Peyer's patch (tissue), 4 donors: ENCODE measurements at places on chromosomes 3 and 15.
A peak's percentile ranks its signal among the peaks of the same experiment; 100 is the strongest.

GRCh38 chr15:31100738-31101137 is 787 bp downstream of the TRPM1 start:
- H3K36me3 ChIP-seq, result no peaks in the 10 kb centered on the region
- DNase-seq, result no peak
- H3K27me3 ChIP-seq, result no peaks in the 10 kb centered on the region
- H3K4me1 ChIP-seq, result no peaks in the 10 kb centered on the region
- no peak overlapping the region for H3K4me3 ChIP-seq
- no peak overlapping the region for H3K27ac ChIP-seq

DNA sequence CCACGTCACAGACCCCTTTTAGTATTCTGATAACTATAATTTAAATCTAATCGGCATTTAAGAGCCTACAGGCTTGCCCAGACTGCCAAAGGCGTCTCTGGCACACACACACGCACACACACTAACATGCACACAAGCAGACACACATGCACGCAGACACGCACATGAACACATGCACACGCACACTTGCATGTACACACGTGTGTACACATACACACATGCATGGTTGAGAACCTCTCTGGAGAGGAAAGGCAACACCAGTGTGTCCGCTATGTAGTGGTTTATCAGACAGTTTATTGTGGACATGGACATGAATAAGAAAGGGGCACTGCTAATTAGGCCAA is 102.1 kb downstream of the FBLN2 start:
- H3K27ac ChIP-seq, result no peak overlapping the region
- H3K27me3 ChIP-seq, result no peaks in the 10 kb centered on the region

GRCh38 chr15:70185251-70185711 is 87.6 kb upstream of the TLE3 start:
- no peak overlapping the region for H3K27ac ChIP-seq
- H3K4me3 ChIP-seq, result no peak overlapping the region
- DNase-seq, result no peak
- H3K4me1 ChIP-seq, result no peaks in the 10 kb centered on the region
- H3K27me3 ChIP-seq, result no peaks in the 10 kb centered on the region

GRCh38 chr3:127740136-127740915 is 67.6 kb downstream of the ABTB1 start:
- H3K27me3 ChIP-seq, result no peaks in the 10 kb centered on the region
- peaks cover 5% of the 10 kb centered on the region for H3K4me1 ChIP-seq
- no peak overlapping the region for H3K27ac ChIP-seq
- no peak overlapping the region for H3K4me3 ChIP-seq
- DNase-seq, result no peak

DNA sequence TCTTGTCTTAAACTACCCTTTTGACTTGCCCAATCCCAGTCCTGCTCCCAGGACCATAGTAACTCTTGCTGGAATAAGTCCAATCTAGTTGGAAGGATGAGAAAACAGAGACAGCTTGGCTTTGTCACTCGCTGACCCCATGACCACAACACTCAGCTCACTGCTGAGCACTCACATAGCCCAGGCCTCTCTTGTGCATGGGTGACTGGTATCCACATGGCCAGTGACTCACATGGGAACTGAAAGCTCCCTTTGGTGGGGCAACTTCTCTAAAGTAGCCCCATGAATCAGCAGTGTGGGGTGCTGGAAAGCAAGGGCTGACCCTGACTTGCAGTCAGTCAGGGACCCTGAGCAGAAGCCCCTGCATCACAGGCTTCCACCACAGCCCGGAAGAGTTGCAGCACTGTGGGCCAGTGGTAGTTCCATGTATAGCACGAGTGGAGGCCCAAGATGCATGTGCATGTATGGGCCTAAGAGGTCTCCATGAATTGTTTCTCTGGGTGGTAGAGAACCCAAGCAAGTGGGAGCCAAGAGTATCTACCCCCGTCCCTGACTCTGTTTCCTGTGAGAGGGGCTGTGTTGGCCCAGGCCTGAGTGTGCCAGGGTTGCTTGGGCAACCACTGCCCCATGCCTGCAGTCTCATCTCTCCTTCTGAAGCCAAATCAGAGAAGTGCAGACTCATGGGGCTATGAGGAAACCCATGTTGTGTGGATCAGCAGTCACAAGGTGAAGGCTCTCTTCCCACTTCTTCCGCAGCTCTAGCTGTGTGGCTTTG is 62.1 kb upstream of the XCR1 start:
- peak overlapping the region; percentile 16 for H3K27ac ChIP-seq
- no peaks in the 10 kb centered on the region for H3K27me3 ChIP-seq
- peaks cover 11% of the 10 kb centered on the region for H3K4me1 ChIP-seq
- H3K4me3 ChIP-seq, result no peak overlapping the region
- DNase-seq, result peak; percentile 55
- no peaks in the 10 kb centered on the region for H3K36me3 ChIP-seq

GRCh38 chr15:98763179-98763578 is 114.8 kb downstream of the IGF1R start:
- no peak overlapping the region for H3K27ac ChIP-seq
- no peaks in the 10 kb centered on the region for H3K36me3 ChIP-seq
- no peaks in the 10 kb centered on the region for H3K27me3 ChIP-seq
- no peak overlapping the region for H3K4me3 ChIP-seq

DNA sequence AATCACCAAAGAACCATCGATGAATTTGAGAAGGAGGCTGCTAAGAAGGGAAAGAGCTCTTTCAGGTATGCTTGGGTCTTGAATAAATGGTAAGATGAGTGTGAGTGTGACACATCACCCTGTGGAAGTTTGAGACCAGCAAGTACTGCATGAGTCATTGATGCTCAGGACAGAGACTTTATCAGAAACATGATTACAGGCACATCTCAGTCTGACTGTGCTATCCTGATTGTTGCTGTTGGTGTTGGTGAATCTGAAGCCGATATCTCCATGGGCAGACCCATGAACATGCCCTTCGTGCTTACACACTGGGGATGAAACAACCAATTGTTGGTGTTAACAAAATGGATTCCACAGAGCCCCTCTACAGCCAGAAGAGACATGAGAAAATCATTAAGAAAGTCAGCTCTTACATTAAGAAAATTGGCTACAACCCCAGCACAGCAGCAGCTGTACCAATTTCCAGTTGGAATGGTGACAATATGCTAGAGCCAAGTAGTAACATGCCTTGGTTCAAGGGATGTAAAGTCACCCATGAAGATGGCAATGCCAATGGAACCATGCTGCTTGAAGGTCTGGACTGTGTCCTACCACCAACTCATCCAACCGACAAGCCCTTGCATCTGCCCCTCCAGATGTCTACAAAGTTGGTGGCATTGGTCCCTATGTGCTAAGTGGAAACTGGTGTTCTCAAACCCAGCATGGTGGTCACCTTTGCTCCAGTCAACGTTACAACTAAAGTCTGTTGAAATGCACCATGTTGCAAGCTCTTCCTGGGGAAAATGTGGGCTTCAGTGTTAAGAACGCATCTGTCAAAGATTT is 20.5 kb downstream of the TM4SF4 start:
- H3K4me3 ChIP-seq, result no peak overlapping the region
- H3K4me1 ChIP-seq, result no peaks in the 10 kb centered on the region
- no peaks in the 10 kb centered on the region for H3K27me3 ChIP-seq
- no peak overlapping the region for H3K27ac ChIP-seq

DNA sequence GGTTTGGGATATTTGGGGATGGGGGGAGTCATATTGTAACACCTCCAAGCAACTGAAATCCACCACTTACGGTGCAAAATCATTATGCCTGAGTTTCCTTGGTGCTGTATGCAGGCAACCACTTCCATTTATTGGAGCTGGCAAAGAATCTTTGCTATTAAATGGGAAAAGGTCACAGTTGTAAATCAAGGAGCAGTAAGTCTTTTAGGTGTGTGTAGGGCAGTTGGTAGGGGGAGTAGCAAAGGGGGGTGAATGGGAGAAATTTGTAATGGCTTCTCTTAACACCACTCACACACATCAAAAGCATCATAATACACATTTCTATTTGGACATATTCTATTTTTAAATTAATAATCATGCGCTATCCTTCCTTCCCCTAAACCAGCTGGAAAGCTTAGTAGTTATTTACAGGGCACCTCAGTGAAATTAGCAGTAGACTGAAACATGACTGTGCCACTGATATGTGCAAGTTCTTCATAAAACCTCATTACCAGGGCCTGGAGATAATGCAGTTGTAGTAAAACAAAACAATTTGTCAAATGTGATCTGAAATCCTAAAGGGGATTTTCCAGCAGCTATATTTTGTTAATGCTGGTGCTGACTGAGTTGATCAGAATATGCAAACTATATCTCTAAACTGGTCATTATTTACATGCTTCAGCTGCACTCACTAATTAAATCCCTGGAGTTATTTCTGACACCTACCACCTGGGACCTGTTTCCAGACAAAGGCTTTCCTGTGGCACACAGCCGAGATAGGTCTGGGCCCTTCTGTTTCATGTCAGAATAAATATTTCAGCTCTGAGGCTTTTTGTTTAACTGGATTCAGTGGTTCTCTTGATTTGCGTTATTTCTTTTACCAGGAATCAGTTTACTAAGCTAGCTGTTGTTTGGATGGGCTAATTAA is 90.1 kb downstream of the B3GALNT1 start:
- no peaks in the 10 kb centered on the region for H3K4me1 ChIP-seq
- no peaks in the 10 kb centered on the region for H3K27me3 ChIP-seq
- no peak overlapping the region for H3K27ac ChIP-seq

DNA sequence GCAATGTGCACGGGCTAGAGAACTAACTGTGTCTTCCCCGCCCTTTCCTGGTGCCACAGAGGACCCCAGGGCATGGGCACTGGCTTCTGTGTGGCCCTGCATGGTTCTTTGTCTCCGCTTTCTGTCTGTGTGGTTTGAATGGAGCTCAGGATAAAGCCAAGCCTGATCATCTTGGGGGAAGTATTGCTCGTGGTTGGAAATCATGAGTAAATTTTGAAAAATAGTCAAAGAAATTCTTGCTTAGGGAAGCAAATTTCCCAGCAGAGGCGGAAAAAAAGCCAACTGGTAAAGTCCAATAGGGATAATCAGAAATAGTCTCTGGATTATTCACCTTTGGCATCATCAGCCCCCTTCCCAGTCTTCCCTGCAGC is 55.4 kb downstream of the MAGEF1 start:
- no peaks in the 10 kb centered on the region for H3K27me3 ChIP-seq
- H3K4me3 ChIP-seq, result no peak overlapping the region
- H3K4me1 ChIP-seq, result no peaks in the 10 kb centered on the region
- no peak overlapping the region for H3K27ac ChIP-seq
- H3K36me3 ChIP-seq, result no peaks in the 10 kb centered on the region

- H3K4me1 ChIP-seq, result no peaks in the 10 kb centered on the region
- no peaks in the 10 kb centered on the region for H3K36me3 ChIP-seq
- no peak overlapping the region for H3K27ac ChIP-seq
- DNase-seq, result no peak
These were observed 74.3 kb downstream of the CORO2B start for GRCh38 chr15:68653031-68653635.

GRCh38 chr3:123618076-123618708 is 33.3 kb upstream of the HACD2 start:
- H3K4me1 ChIP-seq, result no peaks in the 10 kb centered on the region
- H3K27ac ChIP-seq, result no peak overlapping the region
- DNase-seq, result no peak
- no peaks in the 10 kb centered on the region for H3K27me3 ChIP-seq
- no peaks in the 10 kb centered on the region for H3K36me3 ChIP-seq

DNA sequence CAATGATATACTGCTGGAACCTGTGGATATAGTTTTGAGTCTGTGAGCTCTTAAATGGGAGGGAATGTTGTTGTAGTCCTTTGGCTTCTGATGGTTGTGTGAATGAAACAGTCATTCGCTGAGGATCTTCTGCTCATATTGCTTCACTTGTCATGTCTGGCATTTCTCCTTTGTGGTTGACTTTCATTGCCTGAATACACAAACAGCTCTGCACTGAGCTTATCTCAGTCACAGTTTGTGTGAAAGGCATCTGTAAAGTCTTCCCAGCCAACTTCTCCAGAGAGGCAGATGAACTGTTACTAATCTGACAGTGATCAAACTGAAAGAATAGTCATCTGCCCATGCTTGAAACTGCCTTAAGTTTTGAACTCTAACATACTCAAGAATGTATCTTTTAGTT is 59.8 kb downstream of the TMED3 start:
- H3K36me3 ChIP-seq, result no peaks in the 10 kb centered on the region
- no peak for DNase-seq
- H3K27ac ChIP-seq, result no peak overlapping the region
- H3K27me3 ChIP-seq, result no peaks in the 10 kb centered on the region

DNA sequence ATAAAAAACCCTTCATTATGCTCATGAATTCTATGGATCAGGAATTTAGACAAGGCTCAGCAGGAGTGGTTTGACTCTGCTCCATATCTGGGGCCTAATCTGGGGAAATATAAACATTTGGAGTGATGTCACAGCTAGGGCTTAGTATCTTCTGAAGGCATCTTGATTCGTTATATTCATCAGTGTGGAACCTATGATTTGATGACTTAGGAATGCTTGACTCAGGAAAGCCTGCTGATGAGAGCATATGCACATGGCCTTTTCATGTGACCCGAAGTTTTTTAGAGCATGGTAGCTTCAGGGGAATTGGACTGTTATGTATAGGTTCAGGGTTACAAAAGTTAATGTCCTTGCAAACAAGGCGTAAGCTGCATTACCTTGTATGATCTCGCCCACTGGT is 184.9 kb upstream of the LRRC3B start:
- no peaks in the 10 kb centered on the region for H3K36me3 ChIP-seq
- H3K4me1 ChIP-seq, result no peaks in the 10 kb centered on the region
- no peak for DNase-seq
- H3K4me3 ChIP-seq, result no peak overlapping the region
- no peak overlapping the region for H3K27ac ChIP-seq
- H3K27me3 ChIP-seq, result no peaks in the 10 kb centered on the region

GRCh38 chr15:89441295-89441812 is 55.0 kb downstream of the RHCG start:
- H3K27me3 ChIP-seq, result no peaks in the 10 kb centered on the region
- H3K4me1 ChIP-seq, result no peaks in the 10 kb centered on the region
- H3K36me3 ChIP-seq, result no peaks in the 10 kb centered on the region
- H3K4me3 ChIP-seq, result no peak overlapping the region

- H3K4me3 ChIP-seq, result no peak overlapping the region
- H3K27me3 ChIP-seq, result no peaks in the 10 kb centered on the region
- H3K27ac ChIP-seq, result no peak overlapping the region
- no peaks in the 10 kb centered on the region for H3K4me1 ChIP-seq
- no peaks in the 10 kb centered on the region for H3K36me3 ChIP-seq
These were observed 7.3 kb upstream of the FURIN start for GRCh38 chr15:90860942-90861675.

DNA sequence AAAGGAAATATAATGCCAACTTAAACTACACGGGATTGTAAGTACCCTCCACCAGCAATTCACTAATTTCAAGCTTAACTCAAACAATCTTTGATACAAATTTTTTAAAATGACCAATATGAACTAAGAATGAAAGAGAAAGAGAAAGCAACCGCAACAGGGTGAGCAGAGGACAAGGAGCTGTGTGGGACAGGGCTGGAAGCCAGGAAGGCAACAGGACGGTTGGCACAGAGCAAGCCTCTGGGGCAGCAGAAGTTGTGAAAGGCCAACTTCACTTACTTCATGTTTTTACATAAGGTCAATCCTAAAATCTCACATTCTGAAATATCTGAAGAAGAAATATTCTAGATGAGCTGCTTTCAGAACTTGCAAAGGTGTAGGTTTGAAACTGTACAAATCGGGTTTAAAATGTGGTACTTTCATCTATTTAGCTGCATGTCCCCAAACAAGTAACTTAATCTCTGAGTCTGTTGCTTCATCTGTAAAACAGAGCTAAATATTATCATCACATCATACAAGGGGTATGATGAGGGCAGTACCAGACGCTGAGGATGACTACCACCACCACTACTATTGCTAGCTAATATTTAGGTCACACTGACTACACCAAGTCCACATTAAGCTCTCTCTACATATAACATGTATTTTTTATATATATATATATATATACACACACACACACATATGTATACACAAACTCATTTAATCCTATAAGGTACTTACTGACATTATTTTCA is 101.7 kb downstream of the IGSF11 start:
- no peak overlapping the region for H3K4me3 ChIP-seq
- no peak for DNase-seq
- no peak overlapping the region for H3K27ac ChIP-seq
- no peaks in the 10 kb centered on the region for H3K27me3 ChIP-seq
